Stimulated activated CD4-positive, alpha-beta T cell treated with anti-CD3 and anti-CD28 coated beads, Interleukin-12 subunit alpha, Interleukin-12 subunit beta, amount 100 ng/mL, for 4 hours (primary cell): ENCODE measurements at places on chromosomes 3 and 15.

DNA sequence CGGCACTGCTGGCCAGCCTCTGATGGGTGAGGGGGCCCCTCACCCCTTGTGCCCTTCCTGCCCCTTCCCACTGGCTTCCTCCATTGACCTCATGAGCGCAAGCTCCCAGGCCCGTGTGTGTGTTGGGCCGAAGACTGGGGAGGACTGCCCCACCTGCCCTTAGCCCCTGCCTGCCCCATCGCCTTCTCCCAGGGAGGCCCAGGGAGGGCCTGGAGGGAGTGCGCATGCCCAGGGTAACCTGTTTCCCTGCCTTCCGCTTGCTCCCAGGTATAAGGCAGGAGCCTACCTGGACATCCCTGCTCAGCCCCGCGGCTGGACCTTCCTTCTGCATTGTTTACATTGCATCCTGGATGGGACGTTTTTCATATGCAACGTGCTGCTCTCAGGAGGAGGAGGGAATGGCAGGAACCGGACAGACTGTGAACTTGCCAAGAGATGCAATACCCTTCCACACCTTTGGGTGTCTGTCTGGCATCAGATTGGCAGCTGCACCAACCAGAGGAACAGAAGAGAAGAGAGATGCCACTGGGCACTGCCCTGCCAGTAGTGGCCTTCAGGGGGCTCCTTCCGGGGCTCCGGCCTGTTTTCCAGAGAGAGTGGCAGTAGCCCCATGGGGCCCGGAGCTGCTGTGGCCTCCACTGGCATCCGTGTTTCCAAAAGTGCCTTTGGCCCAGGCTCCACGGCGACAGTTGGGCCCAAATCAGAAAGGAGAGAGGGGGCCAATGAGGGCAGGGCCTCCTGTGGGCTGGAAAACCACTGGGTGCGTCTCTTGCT is 8.8 kb downstream of the DLL4 start:
- no peak for DNase-seq

DNA sequence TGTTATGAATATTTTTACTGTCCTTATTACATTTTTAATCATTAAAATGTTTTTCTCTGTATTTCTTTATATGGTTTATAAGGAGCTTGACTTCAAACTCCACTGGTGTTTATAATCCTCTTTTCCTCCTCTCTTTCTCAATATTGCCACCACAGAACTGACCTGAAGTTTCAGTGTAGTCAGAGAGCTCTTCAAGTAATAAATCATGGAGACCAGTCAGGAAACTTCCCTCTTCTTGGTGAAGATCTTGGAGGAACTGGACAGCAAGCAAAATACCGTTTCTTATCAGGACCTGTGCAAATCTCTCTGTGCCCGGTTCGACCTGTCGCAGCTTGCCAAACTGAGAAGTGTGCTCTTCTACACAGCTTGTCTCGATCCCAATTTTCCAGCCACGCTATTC is 23.8 kb downstream of the MINAR1 start:
- DNase-seq = no peak

GRCh38 chr3:46664971-46665762 is 28.3 kb downstream of the ALS2CL start:
- no peak for DNase-seq

DNA sequence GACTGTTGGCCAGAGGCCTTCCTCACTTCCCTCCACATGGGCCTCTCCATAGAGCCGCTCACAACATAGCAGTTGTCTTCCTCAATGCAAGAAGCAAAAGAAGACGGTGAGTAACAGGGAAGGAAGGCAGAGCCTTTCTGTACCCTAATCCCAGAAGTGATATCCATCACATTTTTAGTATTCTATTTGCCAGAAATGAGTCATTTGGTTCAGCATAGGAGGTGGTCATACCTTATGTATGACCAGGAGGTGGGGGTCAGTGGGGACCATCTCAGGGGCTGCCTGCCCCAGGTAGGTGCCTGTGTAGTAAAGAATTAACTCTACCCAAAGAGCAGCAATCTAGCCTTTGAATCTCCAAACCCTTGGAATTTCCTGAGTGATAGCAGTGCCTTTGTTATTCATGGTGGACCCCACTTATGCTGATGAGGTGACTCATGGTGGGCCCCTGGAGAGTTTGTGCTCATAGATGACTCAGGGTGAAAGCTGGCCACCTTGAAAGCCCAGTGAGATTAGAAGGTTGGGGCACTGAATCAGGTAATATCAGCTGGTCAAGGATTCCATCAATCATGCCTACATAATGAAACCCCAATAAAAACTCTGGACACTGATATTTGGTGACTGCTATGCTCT is 323.9 kb upstream of the IGF1R start:
- DNase-seq = no peak

- no peak for DNase-seq
These were observed 77.5 kb downstream of the RPLP1 start for GRCh38 chr15:69529961-69530633.

GRCh38 chr3:188734395-188734794 is 437.4 kb upstream of the TPRG1 start:
- DNase-seq = no peak

DNA sequence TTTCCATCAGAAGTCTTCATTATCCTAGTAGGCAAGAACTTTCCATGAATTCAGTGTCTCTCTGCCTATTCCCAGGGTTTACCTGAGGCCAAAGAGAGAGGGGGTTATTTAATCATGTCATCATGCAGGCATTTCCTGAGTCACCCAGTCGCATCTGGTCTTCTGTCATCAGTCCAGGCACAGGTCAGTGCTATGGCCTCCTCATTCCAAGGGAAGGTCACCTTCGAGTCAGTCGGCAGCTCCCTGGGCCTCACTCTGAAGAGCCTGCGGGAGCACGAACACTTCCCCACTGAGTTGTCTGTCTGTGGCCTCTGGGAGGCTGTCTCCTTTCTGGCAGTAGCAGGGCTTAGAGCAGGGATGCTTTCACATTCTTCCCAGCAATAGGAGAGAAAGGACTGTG is 26.2 kb upstream of the LRTM1 start:
- DNase-seq = no peak

DNA sequence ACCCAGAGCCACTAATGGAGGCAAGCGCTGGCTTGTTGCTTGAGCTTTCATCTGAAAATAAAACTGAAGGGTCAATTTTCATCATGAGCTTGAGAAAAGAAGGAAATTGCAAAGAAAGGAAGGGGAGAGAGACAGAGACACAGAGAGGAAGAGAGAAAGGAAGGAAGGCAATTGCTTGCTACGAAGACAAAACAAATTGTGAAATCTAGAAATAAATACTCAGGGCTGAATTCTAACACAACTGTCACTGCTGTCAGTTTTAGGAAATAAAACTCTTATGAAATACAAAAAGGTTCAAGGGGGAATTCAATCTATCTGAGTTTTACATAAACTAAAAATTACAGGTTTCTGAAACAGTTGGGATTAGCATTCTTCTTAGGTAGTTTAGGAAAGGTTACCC is 36.7 kb downstream of the FOXP1 start:
- DNase-seq = no peak

GRCh38 chr3:84987706-84988504 is 29.1 kb downstream of the CADM2 start:
- DNase-seq = no peak

DNA sequence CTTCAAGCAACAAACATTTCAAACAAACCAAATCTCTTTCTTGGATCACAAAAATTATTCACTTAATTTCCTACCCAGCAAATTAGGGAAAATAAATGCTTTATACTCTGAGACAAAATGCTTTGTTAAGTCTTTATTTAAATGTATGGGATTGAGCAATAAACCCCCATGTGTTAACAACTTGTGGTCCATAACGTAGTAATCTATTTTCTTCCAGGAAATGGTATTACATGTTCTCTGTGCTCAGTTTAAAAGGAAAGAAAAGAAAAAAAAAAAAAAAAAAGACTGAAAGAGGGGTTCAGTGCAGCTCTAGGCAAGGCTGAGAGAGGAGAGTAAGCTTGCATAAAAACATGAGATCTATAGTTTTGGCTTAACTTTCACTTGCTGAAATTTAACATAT is 102.3 kb downstream of the PIK3CB start:
- DNase-seq = no peak
